ENCODE measurements at places on chromosomes 6 and 20. TPM values are rescaled to one million over a fixed set of nuclear protein-coding genes. Genes with fewer than 3 reads are reported as not detected.

GRCh38 chr6:132414761-132415160 is 13.5 kb upstream of the MOXD1 start:
- H3K36me3 ChIP-seq, result no peaks in the 10 kb centered on the region
- no peak overlapping the region for H3K27ac ChIP-seq
- no peak for DNase-seq
- no peak overlapping the region for H3K4me3 ChIP-seq
- no peaks in the 10 kb centered on the region for H3K4me1 ChIP-seq
- H3K27me3 ChIP-seq, result no peaks in the 10 kb centered on the region

DNA sequence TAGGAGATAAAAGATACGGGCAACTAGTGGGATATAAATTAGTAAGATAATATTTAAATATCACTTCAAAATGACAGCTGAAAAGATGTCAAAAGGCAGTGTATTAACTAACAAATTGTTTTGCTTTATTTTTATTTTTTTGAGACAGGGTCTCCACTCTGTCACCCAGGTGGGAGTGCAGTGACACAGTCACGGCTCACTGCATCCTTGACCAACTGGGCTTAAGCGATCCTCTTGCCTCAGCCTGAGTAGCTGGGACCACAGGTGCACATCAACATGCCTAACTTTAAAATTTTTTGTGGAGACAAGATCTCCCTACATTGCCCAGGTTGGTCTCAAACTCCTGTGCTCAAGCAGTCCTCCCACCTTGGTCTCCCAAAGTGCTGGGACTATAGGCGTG is 5.9 kb downstream of the ZNF292 start:
- H3K36me3 ChIP-seq, result no peaks in the 10 kb centered on the region
- H3K27me3 ChIP-seq, result no peaks in the 10 kb centered on the region
- no peak overlapping the region for H3K4me3 ChIP-seq
- H3K27ac ChIP-seq, result no peak overlapping the region

GRCh38 chr6:3321042-3321441 is 62.3 kb downstream of the PSMG4 start:
- H3K4me3 ChIP-seq, result no peak overlapping the region
- H3K27me3 ChIP-seq, result no peaks in the 10 kb centered on the region
- no peak for DNase-seq
- H3K27ac ChIP-seq, result no peak overlapping the region
- H3K4me1 ChIP-seq, result peaks cover 21% of the 10 kb centered on the region

DNA sequence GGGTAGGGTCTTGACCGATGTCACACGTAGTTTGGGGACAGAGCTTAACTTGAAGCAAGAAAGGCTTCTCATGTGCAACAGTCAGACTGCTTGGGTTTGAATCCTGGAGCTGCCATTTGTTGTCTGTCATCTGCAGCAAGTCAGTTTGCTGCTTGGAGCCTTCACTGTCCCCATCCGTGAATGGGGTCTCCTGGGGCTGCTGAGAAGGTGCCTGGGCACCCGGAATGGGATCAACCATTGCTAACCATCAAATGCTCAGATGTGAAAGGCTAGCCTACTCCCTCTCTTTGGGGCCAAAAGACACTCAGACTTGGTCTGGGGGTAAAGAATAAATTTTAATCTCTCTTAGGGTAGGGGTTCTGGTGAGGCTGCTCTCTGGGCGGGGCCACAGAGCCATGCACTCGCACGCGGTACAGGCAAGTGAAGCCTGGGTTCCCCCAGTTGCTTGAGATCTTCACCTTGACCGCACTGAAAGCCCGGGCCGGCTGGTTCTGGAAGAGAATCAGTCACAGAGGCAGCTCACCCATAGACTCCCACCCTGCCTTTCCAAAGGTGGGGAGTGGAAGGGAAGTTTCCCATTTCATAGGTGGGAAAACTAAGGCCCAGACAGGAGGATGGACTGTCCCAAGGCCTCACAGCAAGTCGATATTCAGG is 20.6 kb downstream of the SUN5 start:
- no peaks in the 10 kb centered on the region for H3K27me3 ChIP-seq
- H3K27ac ChIP-seq, result no peak overlapping the region
- no peak overlapping the region for H3K4me3 ChIP-seq
- H3K4me1 ChIP-seq, result peaks cover 12% of the 10 kb centered on the region
- no peaks in the 10 kb centered on the region for H3K36me3 ChIP-seq
- no peak for DNase-seq

DNA sequence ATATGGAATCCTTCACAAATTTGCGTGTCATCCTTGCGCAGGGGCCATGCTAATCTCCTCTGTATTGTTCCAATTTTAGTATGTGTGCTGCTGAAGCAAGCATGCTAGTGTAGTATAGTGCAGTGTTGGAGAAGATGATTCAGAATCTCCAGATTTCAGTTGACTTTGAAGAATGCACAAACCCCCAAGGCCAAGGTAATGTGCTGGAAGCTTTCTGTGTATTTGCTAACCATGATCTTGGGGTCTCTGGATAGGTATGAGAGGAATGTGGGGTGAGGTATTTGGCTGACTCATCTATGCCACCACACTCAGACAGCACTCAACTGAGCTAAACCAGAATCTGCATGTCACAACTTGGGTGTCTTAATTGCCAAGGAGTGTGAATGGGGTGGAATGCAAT is 42.6 kb upstream of the DEK start:
- no peak overlapping the region for H3K4me3 ChIP-seq
- no peaks in the 10 kb centered on the region for H3K4me1 ChIP-seq
- H3K36me3 ChIP-seq, result no peaks in the 10 kb centered on the region
- no peak for DNase-seq

GRCh38 chr6:142902636-142903053 is 42.3 kb downstream of the HIVEP2 start:
- H3K36me3 ChIP-seq, result no peaks in the 10 kb centered on the region
- no peak overlapping the region for H3K4me3 ChIP-seq
- peak; percentile 61 for DNase-seq
- H3K4me1 ChIP-seq, result peaks cover 45% of the 10 kb centered on the region
- peak overlapping the region; percentile 34 for H3K27ac ChIP-seq

- peak overlapping the region; percentile 88 for H3K27ac ChIP-seq
- no peak overlapping the region for H3K4me3 ChIP-seq
- H3K4me1 ChIP-seq, result no peaks in the 10 kb centered on the region
- no peak for DNase-seq
- no peaks in the 10 kb centered on the region for H3K36me3 ChIP-seq
Measured at GRCh38 chr6:27811451-27811772, 100.8 kb downstream of the OR2B2 start.

Gene TJAP1
- total RNA-seq, result 15.2 TPM

Gene SIGLEC1
- total RNA-seq, result 1.7 TPM

Measured in stomach (tissue), 19 donors.